ENCODE measurements at places on chromosomes 6 and 20.

DNA sequence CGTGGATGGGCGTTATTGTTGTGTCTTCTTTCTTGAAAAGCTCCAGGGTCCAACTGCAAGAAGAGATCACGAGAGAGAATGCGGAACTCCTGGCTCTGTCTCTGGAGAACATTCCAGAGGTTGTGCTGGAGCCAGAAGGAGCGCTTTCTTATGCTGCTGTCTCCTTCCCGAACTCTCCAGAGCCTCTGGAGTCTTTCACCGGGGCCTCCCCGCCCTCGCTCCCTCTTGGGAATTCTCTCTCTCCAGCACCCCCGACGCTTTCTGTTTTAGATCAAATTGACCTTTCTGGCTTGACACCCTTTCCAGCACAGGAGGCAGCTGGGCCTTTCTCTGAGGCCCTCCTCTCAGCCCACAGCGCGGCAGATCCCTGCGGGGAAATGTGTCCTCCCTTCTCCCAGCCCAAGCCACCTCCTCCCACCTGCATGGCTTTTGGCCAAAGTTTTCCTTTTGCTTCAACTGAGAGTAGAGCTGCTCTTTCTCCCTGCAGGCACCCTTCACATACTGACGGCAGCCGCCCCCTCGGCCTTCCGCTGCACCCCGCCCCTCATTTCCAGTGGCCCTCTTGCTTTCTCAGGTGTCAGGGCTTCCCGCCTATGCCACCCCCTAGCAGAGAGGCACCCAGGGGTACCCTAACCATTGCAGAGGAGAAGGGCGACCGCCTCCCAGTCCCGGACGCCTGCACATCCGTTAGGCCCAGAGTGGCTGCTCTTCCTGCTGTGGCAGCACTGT is 6.6 kb upstream of the CCR6 start:
- no peak for DNase-seq

DNA sequence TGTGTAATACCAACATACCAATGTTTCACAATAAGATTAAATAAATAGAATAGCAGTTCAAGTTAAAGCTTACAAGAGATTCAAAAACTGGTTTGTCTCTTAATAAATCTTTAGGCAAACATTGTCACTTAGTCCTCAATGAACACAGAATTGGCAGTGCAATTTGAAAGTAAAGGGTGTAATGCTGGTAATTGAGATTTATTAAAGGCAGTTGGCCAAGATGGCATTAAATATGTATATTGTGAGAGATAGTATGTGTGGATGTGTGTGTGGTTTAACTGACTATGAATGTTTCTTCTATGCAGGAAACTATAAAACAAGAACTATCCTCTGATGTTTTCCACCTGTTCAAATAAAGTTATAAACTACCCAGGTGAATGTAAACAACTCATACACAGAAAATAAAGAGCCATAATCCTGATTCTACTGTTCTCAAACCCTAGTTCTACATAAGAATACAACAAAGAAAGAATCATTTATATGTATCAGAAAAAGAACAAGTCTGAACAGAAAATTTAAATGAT is 267.9 kb upstream of the PTCHD4 start:
- DNase-seq = no peak

DNA sequence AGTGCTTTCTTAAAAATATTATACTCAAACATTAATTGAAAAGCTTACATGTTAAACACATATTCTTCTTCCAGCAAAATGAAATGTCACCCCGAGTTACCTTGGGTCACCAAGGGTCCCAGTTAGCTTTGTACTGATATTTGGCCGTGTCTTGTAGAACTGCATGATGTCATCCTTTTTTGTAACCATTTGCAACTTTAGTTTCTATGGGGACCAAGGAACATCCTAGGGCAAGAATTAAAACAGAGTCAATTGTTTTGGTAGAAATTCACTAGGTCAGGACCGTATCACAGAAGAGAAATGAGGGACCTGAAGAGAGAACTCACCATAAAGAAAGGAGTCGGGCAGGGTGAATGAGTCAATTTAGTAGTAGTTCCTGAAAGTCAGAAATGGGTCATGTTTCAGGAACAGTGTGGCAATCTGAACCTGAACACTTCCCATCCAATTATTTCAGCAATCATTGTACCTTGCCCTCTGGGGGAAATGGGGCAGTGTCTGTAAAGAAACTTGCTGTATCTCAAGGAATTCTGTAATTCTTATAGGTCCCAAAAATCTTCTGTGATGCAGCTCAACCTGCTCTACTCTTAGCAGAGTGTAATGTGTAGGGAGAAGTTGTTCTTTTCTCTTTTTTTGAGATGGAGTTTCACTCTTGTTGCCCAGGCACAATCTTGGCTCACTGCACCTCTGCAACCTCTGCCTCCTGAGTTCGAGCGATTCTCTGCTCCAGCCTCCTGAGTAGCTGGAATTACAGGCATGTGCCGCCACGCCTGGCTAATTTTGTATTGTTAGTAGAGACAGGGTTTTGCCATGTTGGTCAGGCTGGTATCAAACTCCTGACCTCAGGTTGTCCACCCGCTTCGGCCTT is 5.3 kb upstream of the AKAP7 start:
- DNase-seq = no peak

GRCh38 chr6:161482517-161482858 is 208.6 kb upstream of the AGPAT4 start:
- no peak for DNase-seq

- no peak for DNase-seq
Measured at GRCh38 chr20:5327356-5327755, 10.6 kb upstream of the PROKR2 start.

DNA sequence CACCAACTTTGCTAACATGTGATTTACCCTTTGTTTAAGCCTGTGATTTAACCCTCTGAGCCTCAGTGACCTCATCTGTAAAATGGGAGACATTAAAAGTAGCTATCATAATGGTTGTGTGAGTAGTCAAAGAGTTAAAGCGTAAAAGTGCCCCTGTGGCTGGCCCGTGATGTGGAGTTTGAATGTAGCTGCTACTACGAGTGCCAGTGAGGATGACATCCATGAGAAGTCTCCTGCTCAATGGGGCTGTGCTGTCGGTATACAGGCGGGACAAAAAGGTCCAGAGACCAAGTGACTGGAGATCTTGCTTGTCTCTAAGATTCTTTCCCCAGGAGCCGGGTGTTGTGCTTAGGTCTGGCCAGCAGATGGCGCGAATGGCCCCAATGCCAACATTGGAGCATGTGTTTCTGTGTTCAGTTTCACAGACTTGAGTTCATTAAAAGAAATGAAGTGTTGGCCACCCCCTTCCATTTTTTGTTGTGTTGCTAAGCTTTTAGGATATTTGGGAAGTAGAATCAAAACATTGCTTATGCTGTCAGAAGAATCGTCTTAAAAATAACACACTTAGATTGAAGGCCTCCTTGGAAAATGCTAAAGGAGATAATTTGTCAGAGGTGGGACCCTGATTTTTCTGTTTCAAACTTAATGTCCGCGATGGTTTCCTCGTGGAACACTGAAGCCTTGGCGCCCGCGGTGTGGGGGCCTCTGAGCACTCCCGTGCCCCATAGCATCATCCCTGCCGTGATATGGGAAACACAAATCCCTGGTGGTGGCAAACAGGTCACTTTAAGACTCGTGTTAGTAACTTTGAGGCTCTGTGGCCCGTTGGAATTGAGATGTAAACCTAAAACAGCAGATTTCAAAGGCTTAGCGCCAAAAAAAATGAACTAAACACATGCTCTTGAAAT is 9.3 kb upstream of the RBM38 start:
- DNase-seq = peak; percentile 92

DNA sequence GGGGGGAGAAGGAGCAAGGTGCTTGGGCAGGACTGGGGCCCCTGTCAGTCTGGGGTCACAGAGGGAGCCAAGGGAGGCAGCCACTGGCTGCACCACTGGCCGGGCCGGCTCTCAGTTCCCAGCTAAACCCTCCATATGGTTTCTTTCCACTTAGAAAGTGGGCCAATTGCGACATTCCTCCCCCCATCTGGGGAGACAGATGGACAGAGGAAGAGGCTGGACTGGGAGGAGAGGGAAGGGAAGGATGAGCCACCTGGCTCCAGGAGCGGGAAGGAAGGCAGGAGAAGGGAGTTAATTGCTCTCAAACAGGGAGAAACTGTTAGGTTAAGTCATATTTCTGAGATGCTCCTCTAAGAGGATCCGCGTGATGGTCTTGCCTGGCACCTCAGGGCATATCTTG is 82.2 kb downstream of the GRM4 start:
- DNase-seq = no peak

- DNase-seq = no peak
Measured at GRCh38 chr20:16675001-16675564, 54.7 kb upstream of the SNRPB2 start.

DNA sequence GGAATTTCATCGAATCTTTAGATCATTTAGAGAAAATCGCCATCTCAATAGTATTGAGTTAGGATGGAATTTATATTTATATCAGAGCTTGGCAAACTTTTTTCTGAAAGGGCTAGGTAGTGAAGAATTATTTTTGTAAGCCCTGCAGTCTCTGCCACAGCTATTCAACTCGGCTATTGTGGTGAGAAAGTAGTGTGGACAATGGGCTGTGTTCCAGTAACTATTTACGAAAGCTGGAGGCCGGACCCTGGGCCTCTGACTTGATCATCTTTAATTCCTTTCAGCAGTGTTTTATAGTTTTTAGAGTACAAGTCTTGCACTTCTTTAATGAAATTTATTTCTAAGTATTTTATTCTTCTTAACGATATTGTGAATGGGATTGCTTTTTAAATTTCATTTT is 201.5 kb downstream of the FARS2 start:
- DNase-seq = no peak

DNA sequence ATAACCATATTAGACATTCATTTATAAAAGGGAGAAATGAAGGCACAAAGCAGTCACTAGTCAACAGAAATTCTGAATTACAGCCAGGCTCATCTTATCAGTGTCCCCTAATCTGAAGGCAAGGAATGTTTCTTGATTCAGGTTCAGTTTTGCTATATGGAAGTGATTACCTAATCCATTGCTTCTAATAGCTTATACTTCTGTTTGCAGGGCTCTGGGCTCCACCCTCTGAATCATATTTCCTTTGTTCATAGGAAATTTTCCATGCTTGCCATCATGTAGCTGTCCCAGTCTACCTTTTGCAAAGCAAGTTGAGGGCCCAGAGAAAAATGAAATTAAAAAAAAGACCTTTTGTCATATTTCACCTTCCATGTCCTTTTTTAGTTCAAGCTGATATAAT is 96.0 kb downstream of the LCA5 start:
- no peak for DNase-seq

DNA sequence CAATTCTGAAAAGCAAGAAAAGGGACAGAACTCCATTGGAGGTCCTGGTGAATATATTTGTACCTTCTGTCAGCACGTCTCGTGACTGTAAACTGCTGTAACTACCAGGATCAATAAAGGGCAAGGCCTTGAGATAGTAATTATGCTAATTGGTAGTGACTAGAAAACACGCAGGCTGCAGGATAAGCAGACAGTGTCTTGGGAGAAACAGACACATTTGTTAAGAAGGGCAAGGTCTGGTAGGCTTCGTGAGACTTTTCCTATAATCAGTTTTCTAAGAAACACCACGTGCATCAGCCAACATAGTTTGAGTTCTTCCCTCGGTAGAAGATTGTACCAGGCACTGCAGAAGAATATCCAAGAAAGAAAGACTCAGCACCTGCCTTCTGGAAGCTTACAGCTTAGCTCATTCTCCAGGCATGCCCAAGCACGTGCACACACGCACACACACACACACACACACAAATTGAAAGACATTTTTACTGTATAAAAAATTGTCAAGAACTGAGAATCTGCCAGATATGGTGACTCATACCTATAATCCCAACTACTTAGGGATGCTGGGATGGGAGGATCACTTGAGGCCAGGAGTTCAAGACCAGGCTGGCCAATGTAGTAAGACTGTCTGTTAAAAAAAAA is 167.0 kb upstream of the SASH1 start:
- DNase-seq = no peak

DNA sequence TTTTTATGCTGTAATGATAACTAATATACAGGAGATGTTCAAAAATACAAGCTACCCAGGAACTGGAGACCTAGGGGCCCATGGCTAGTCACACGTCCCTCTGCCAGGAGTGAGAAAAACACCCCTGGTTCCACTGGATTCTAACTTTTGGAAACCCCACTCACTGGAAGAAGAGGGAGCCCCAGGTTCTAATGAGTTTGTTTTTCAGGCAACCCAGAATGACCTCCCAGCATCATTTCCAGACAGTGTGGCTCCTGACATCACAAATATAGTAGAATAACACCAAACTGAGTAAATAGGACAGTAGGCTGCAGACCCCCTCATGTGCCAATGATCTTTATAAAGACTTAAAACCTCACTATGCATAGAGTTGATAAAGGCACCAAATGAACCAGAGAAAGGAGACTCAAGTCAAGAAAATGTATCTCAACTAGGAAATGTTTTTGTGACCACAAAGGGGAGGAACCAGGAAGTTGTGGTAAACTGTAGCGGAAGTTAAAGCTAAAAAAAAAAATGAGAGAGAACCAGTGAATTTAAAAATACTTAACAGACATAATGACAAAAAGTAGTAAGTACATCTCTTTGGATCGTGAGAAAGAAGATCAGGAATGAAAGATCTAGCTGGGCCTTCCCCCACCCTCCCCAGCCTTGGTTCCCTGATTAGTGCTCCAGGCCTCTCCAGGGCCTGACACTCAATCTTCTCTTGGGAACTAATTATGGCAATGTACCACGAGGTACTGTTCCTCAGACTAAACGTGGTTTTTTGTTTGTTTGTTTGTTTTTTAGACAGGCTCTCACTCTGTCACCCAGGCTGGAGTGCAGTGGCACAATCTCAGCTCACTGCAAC is 19.8 kb downstream of the HLA-E start:
- DNase-seq = no peak

- no peak for DNase-seq
Measured at GRCh38 chr6:106373502-106374239, 13.2 kb downstream of the CRYBG1 start.

- no peak for DNase-seq
Measured at GRCh38 chr20:13838664-13839063, 53.8 kb downstream of the NDUFAF5 start.

- DNase-seq = no peak
Measured at GRCh38 chr6:126198631-126199030, 141.3 kb upstream of the CENPW start.

GRCh38 chr6:7145885-7146828 is 38.4 kb downstream of the RREB1 start:
- DNase-seq = peak; percentile 72

DNA sequence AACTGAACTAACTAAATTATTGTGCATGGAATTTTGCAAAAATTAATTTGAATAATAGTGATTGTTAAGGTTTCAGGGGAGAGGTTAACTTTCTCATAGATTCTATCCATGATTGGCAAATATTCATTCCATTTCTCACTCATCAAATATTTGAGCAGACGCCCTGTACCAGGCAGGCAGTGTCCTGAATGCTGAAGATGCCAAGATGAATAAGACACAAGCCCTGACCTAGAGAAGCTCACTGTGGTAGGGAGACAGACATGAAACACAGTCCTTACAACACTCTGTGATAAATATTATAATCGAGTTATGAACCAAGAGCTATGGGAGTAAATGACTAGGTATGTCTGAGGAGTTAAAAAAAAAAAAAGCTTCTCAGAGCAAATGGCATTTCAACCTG is 18.4 kb upstream of the ID4 start:
- DNase-seq = no peak

All from hematopoietic multipotent progenitor cell treated with erythropoietin and hydrocortisone succinate and interleukin-3 and kit ligand, for 17 days (in vitro differentiated cells).